ENCODE measurements at places on chromosomes 2 and 18.

DNA sequence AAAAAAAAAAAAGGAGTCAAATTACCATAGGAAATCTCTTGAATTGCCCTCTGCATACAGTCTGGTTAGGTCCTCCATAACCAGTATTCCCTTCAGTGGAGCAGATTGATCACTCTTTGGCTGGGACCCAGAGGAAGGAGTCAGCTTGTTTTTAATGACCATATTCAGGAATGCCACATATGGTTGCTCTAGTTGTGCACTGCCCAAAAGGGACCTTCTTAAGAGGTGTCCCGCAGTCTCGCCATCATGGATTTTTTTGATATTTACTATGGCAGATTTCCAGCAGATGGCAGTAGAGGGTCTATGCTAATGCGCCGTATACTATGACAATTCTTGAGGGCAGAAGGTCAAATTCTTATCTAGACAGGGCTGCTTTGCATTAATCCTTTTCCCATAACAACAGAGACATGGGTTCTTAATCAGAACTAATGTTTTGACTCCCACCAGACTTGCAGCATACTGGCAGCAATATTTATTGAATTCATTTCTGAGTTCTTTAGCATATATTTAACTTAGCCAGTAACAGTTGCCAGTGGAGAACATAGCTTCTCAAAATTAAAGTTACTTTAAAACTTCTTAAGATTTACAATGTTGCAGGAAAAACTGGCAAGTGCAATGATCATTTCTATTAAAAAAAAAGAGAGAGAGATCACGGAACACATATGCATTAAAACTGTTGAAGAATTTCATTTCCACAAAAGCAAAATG is 31.8 kb upstream of the INPP4A start:
- no peak for DNase-seq

GRCh38 chr2:209534228-209534627 is 110.4 kb downstream of the MAP2 start:
- DNase-seq: no peak

DNA sequence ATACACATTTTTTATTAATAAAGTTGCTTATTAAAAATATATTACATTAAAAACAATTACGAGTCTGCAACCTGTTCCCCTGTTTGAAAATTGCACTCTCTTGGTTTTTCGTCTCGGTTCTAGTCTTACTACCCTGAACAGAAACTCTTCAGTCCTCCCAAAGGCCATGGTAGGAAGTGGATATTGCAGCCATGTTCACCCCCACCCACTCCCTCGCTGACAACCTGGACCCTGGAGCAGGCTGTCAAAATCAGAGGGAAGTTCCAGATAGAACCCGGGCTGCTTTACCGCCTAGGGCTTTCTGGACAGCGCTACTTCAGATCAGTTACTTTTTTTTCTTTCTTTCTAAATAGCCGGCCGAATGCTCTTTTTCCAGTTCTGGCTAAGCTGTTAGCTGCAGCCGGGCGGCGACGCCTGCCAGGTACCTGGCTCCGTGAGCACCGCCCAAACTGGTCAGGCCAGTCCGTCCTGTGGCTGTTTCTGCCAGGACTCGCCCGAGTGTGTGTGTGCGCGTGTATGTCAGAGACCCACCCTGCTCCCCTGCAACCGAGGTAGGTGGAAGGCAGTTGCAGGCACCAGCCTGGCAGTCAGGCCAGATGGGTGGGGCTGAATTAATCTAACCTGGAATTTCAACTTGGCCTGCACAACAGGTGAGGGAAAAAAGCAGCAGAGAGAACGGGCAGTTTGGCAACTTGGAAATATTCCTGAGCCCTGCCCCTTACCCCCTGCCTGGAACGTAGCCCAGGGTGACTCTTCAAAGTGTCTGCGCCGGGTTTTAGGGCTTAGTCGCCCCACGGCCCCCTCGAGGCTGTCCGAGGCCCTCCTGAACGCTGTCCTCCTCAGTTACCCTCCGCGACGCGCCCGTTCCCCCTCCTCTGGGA is 1.1 kb upstream of the TET3 start:
- DNase-seq: no peak

GRCh38 chr2:112480530-112481049 is 1.4 kb upstream of the TTL start:
- no peak for DNase-seq

DNA sequence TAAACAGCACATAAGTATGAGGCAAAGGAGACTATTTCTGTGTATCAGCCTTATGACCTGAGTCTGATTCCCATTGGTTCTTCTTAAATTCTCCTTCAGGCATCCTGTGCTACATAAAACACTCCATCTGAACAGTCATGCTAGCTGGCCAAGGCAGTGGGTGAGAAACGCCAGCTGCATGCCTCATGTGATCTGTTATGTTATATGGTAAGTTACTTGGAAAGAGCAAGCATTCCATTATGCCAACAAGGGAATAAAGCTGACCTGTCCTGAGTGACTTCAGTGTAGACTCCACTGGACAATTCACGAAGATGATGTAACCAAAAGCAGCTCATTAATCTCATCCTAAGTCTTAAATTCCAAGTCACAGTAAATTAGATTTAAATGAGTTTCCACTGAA is 216.5 kb upstream of the FN1 start:
- peak; percentile 89 for DNase-seq

GRCh38 chr18:35426786-35427185 is 49.6 kb upstream of the ZNF396 start:
- no peak for DNase-seq

- DNase-seq: no peak
These were observed 536.0 kb downstream of the TNS1 start for GRCh38 chr2:217466805-217467204.

DNA sequence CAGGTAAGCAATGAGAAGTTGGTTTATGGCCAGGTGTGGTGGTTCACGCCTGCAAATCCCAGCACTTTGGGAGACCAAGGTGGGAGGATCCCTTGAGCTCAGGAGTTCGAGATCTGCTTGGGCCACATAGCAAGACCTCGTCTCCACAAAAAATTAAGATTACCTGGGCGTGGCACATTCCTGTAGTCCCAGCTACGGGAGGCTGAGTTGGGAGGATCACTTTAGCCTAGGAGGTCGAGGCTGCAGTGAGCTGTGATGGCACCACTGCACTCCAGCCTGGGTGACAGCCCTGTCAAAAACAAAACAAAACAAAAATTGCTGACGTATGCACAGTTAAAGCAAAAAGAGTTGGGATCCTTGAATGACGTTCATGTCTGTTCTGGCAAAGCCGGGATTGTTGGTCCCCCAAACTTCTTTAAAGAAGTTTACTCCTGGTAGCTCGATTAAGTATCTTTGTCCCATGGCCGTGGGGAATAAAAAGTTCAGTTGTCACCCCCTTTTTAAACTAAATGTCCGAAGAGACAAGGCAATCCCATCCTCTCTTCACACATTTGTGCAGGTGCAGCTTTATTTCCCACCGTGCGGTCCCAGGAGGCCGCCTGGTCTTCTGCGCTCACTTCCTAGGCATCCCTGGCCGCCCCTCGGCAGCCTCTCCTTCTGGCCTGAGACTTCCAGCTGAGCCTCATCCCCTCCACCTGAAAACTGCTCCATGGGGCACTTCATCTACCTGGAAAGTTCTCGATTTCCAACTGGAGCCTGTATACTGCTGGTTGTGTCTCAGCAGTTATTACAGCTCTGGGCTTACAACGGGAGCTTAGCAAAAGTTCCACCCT is 762 bp upstream of the SPOPL start:
- no peak for DNase-seq

- DNase-seq: no peak
These were observed 355.4 kb downstream of the KIAA1328 start for GRCh38 chr18:37184209-37184868.

DNA sequence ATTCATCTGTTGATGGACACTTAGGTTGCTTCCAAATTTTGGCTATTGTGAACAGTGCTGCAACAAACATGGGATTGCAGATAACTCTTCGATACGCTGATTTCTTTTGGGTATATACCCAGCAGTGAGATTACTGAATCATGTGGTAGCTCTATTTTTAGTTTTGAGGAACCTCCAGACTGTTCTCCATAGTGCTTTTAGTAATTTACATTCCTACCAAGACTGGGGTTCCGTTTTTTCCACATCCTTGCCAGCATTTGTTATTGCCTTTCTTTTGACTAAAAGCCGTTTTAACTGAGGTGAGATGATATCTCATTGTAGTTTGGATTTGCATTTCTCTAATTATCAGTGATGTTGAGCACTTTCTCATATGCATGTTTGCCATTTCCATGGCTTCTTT is 200.3 kb downstream of the MBD5 start:
- DNase-seq: no peak

DNA sequence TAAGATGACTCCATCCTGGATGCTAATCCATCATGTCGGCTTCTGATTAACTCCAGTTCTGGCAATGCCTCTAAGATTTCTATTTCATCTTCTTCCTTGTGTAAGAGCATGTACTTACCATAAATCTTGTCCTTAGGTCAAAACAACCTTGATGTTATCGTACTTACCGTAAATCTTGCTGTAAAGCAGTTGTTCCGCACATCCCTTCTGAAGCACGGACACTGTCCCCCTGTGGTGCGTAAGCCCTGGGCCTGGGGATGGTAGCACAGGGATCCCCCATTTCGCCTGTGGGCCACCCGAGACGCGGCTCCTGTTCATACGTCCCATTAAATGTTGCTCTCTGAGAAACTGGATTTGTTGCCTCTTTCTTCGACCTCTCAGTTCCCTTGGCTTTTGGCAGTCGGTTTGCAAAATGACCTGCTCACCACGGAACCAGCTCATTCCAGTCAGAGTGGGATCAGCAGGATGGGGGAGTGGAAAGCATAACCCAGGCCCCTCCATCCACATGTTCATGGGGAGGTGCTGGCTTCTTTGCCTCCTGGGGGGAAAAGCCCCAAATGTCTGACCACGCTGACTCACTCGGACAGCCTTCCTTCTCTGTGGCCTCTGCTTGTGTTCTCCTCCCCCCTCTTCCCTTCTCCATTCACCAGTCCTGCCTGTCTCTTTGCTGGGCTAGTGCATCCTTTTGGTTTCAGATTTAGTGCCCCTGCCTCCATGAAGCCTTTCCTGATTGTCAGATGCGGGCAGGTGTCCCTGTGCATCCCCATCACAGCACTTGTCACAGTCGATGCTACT is 49.9 kb downstream of the RAB31 start:
- peak; percentile 47 for DNase-seq

DNA sequence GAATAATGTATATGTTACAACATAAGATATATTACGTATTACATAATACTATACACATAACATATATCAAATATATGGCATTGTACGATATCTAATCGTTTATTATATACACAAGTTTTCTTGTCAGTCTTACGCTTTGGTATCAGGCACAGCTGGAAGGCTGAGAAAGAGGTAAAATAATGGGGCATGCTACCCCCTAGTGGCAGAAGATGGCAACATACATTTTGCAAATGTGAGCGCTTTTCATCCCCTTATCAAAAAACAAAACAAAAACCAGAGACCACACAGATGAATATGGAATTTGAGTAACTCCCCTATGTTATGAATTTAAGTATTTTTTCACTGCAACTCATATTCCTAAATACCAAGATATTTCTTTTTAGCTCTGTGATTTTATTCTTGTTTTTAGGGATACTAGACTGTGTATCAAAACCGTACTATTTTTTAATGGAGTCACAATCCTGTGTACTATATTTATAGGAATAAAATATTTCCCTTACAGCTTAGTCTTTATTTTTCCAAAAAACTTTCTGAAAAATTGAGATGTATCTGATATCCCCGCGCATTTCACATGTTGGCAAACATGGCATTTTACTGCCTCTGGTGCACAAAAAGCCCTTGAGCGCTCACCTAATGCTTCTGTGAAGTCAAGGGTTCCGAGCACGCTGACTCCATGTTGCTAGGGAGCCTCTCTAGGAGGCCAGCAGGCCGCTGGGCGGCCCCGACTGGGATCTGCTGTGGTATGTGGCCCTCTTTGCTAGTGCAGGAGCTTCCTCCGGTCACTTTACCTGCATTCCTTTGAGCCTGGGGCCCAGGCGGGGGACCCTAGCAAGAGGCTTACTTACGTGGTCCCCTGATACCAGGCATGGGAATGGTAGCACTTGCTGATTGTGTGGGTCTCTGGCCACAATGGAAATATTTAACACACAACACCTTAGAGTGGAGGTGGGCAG is 62.5 kb downstream of the SLC4A3 start:
- DNase-seq: no peak

GRCh38 chr18:21369146-21369545 is 127.1 kb downstream of the GREB1L start:
- DNase-seq: no peak

GRCh38 chr18:45652303-45653080 is 37.2 kb downstream of the SLC14A2 start:
- no peak for DNase-seq

GRCh38 chr2:128413014-128413717 is 94.5 kb upstream of the HS6ST1 start:
- DNase-seq: no peak

DNA sequence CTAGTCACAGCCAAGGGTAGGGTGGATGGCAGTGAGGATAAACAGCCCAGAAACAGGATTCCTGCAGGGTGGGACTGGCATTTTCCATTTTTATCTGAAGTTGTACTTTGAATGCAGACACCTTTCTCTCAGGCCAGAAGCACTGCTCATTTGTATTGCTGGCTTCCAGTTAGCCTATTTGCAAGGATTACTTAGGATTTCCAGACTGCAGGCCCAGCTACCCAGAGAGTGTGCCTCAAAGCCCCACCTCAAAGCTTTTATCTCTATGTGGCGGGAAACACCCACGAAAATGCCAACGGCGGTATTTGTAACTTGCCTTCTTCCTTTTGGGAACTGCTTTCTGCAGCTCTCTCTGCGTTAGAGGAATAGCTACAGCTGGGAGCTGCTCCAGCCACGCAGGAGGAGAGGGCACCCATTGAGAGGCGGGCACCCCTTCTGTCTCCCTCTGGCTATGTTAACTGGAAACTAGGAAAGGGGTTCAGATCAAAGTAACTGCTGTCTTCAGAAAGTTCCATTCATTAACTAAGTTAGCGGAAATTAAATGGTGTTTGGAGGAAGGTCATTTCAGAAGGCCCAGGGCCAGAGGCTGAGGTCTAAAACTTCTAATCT is 144.9 kb downstream of the TGIF1 start:
- DNase-seq: no peak

GRCh38 chr2:201580486-201580885 is 62.8 kb downstream of the TMEM237 start:
- DNase-seq: peak; percentile 81

All from skeletal muscle cell (primary cell).